Stimulated activated CD4-positive, alpha-beta T cell treated with anti-CD3 and anti-CD28 coated beads, Interleukin-1b, Interleukin-23, amount 100 ng/mL, for 1 hour (primary cell): ENCODE measurements at places on chromosomes 4 and X.

DNA sequence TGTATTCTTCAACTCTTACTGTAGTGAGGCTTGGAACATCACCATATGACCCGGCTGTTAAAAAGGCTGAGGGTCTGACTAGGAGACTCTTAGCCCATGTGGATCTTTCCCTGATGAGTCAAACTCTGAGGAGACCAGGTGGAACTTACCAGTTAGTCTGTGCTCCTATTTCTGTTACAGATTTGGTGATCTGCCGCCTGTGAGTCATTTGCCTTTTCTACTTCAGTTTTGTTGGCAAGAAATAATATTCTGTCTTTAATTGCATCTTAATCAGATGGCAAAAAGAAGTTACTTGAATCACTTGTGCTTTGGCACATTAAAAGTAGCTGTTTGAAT, 48.4 kb downstream of the MTM1 start:
- DNase-seq: no peak

DNA sequence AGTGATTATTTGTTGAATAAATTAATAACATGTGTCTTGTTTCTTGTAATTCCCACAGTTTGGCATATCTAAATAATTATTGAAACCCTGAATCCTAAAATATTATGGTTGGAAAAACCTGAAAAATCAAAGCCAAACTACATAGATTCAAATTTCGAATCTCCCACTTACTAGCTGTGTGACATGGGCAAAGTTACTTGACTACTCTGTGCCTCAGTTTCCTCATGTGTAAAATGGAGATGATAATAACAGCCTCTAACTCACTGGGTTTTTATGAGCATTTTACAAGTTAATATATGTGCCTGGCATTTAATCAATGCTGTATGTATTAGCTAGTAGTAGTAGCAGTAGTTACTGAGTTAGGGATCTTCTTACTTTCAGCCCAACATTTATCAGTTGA, 34.6 kb upstream of the BRS3 start:
- no peak for DNase-seq

DNA sequence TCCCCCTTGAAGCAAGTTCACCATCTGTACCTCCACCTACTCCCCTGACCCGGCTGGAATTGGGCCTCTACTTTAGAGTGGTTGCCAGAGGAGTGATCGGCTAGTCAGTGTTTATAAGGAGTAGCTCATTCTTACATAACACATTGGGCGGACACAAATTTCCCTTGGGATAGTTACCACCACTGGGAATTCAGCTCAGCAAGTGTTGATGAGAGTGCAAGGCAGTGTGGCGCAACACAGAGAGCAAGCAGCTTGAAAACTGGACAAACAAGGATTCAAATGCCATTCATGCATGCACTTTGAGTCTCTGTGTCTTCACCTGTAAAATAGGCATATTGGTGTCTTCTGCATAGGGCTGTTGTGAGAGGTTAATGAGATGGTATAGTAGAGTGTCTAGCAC, 92.7 kb downstream of the STK32B start:
- DNase-seq: no peak

GRCh38 chrX:120819126-120819525, 56.5 kb downstream of the CT47B1 start:
- DNase-seq: no peak
